ENCODE measurements at places on chromosomes 7 and 10.

GRCh38 chr10:16987976-16988610 lies 141.5 kb downstream of the CUBN start:
- DNase-seq = no peak

DNA sequence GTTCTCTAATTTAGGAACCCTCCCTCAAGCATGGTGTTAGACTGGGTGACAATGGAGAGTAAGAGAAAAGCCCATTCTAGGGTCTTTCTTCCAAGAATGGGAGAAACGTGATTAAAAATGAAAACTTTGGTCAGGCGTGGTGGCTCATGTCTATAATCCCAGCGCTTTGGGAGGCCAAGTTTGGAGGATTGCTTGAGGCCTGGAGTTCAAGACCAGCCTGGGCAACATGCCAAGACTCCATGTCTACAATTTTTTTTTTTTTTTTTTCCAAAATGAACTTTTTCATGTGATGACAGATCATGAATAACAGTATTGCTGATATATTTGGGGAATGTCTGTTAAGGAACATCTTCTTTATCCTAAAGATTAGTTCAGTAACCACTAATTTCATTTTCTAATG lies 194.6 kb downstream of the MLLT10 start:
- DNase-seq = no peak

DNA sequence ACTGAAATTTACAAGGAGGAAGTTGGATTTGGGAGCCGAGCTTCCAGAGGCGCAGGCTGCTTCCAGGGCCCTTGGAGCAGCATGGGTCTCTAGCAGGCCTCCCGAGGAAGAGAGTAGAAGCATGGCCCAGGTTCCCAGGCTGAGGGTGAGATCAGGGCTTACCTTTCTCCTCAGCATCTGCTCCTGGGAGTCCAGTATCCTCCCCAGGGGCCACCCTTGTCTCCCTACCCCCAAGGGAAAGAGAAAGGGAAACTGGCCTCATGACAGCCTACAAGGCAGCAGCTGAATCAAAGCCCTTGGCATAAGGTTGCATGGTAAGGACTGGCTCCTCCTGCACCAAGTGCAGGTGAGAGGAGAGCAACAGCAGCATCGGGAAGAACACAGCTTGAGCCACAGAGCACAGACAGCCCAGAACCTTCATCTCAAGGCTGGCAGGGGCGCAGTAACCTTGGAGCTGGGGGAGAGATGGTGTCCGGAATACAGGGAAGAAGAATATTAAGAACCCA lies 114.5 kb downstream of the MARCHF5 start:
- no peak for DNase-seq

DNA sequence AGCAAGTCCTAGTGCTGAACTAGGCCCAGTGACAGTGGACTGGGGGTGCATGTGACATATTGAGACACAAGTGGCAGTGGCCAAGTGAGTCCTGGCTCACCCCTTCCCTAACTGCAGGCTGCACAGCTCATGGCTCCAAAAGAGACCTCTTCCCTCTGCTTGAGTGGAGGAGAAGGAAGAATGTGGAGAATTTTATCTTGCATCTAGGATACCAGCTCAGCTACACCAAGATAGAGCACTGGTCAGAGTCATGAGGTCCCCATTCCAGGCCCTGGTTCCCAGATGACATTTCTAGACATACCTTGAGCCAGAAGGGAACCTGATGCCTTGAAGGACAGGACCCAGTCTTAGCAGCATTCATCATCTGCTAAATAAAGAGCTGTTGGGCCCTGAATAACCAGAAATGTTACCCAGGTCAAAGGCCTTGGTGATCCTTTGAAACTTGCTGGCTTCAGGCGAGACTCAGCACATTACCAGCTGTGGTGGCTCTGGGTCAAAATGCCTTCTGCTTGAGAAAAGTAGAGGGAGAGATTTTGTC lies 114.5 kb downstream of the CDC14C start:
- DNase-seq = no peak

DNA sequence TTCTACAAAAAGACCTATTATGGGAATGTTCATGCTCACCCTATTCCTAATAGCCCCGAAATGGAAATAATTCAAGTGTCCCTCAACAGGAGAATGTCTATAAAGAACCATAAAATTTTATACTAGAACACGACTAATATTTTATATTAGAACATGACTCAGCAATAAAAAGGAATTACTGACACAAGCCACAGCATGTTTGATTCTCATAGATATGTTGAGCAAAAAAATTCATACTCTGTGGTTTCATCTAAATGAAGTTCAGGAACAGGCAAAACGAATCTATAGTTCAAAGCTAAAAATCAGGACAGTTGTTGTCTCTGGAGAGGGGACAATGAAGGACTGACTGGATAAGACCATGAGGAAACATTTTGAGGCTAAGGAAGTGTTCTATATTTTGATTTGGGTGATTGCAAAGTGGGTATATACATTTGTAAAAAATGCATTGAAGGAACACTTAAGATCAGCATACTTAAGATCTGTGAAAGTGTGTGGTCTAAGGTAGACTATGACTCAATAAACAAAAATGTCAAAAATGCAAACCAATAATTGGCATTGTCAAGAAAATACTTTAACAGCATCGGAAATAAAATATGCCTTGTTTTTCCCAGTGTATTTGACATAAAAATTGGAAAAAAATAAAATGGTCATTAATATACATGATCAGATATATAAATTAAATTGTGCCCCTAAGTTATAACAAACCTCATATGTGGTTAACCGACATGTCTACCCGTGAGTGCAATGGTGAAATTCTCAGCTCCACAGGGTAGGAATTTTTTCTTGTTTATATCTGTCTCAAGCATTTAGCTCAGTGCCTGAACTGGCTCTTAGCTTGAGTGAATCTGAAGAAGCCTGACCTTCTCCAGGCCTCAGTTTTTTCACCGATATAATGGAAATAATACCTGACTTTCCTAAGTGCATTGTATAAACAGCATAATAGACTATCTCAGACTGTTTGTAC lies 124.9 kb upstream of the CTTNBP2 start:
- no peak for DNase-seq

GRCh38 chr10:112875476-112876267 lies 74.4 kb upstream of the TCF7L2 start:
- no peak for DNase-seq

GRCh38 chr7:127375631-127376030 lies 16.9 kb downstream of the ZNF800 start:
- no peak for DNase-seq

- no peak for DNase-seq
Measured at GRCh38 chr7:84258628-84259027, 64.0 kb upstream of the SEMA3A start.

DNA sequence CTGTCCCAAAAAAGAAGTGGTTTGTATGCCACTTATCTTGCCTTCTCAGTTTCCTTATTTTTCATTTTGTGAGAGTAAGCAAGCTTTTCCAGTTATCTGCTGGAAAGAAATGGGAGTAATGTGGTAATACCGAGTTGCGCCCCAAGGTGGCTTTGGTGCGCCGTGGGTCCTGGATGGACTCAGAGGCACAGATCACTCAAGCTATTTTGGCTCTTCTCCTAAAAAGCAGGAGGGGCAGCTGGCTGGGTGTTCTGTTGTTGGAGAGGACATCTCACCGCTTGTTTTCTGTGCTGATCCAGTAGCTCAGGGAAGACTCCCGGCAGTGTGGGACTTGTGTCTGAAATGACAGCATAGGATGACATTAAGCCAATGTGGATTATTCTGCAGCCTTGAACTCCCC lies 16.4 kb downstream of the PRKRIP1 start:
- peak; percentile 62 for DNase-seq

GRCh38 chr10:70784016-70784415 lies 1.2 kb downstream of the TBATA start:
- DNase-seq = no peak

- DNase-seq = peak; percentile 81
Measured at GRCh38 chr7:957418-958220, 3.1 kb upstream of the ADAP1 start.

GRCh38 chr7:778271-778967 lies 51.3 kb upstream of the PRKAR1B start:
- DNase-seq = no peak

DNA sequence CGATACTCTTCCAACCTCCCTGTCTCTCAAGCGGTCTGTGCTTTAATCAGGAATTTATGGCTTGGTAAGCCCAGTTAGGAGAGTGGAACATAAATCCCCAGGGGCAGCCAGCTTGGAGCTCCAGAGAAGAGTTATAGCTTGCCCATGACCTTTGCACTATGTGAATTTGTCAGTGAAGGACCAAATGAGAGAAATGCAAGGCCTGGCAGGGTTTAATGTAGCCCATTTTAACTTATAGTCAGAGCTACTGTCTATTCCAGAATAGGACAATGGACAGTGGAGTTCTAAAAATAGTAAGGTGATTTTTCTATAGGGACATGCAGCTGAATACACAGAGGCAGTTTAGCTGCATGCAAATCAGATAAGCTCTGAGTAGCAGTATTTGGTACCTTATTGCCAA lies 142.6 kb upstream of the CAV2 start:
- no peak for DNase-seq

DNA sequence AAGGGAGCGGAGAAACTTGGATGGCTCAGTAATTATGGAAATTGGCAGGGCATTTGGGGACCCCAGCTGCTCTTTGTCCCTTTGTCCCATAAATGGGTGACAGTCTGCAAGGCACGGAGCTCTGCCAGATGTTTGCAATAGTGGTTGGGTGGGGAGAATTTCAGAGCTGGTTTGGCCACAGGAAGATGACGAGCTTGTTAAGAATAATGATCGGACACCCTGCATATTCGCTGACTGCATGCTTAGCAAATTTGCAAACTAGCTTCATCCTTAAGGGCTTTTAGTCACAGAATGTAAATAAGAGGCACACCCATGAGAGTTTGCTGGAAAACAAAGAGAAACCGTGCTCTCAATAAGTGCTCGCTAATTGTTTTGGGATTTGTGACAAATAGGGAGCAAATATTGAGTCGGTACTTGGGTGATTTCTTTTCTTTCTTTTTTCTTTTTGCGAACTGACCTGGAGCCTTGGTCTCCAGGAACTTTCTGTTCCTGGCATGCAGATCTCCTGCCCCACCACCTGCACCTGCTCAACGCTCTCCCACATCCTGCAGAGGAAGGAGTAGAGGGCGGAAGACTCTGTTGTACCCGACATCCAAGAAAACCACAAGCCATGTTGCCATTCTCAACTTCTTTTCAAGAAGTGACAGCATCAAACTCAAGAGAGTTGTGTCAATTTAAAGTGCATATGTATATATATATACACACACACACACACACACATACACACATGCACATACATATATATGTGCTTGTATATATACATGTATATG lies 238.9 kb downstream of the CAMK1D start:
- no peak for DNase-seq

GRCh38 chr7:123724817-123725253 lies 24.0 kb downstream of the WASL start:
- no peak for DNase-seq

- DNase-seq = no peak
Measured at GRCh38 chr7:81114633-81115032, 195.8 kb upstream of the SEMA3C start.

- DNase-seq = no peak
Measured at GRCh38 chr7:87513735-87514335, 38.4 kb upstream of the ABCB4 start.

DNA sequence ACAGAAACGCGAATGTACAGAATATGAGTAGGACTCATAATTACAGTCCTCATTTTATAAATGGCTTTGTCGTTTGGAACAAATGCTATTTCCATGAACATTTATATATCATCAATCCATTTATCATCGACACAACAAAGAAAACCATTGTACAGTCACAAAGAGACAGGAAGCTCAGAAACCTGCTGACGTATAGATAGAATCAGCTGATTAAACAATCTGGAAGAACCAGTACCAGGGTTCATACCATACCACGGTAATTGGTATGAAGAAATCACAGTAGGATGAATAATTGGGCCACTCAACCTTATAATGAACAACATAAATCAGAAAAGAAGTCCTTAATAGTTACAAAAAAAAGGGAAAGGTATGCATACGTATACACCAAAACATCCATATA lies 295.0 kb downstream of the PARD3 start:
- no peak for DNase-seq

GRCh38 chr10:66714741-66715140 lies 211.1 kb upstream of the LRRTM3 start:
- no peak for DNase-seq

DNA sequence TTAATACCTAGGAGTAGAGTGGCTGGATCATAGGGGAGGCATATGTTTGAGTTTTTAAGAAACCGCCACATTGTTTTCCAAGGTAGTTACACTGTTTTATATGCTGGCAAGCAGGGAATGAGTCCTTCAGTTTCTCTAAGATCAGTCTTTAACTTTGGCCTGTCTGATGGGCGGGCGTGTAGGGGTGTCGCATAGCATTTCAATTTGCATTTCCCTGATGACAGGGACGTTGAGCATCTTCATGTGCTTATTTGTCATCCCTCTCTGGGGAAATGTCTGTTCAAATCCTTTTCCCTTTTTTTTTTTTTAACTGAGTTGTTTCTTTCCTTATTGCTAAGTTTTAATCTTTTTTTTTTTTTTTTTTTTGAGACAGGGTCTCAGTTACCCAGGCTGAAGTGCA lies 9.8 kb downstream of the MTG1 start:
- no peak for DNase-seq

DNA sequence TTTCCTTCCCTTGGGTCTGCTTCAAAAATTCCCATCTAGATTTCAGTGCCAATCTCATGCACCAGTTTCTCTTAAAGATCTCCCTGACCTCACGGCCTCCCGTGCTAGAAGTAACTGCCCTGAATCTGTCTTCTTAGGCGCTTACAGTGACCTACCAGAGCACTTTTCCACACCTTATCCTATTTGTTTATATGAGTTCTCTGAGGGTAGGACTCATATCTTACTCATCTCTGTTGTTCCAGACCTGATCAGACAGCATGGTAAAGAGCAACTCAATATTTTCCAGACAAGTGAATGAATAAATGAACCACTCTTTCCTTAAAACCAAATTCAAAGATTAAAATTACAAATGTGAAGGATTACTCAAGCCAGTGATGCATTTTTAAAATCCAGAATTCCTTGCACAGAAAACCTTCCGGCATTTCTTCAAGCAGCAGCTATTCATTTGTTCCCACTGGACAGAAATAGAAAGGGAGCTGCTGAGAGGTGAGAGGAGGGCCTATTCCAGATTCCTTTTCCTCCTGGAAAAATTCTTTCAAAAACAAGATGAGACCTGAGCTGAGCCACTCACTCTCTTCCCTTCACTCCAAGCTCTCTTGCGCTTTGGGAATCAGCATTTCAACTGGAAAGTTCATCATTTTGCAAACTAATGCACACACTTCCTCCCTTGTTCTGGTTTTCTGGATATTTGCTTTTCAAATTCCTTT lies 94.6 kb downstream of the ELMO1 start:
- DNase-seq = no peak

GRCh38 chr10:82267014-82267413 lies 392.0 kb downstream of the NRG3 start:
- no peak for DNase-seq

DNA sequence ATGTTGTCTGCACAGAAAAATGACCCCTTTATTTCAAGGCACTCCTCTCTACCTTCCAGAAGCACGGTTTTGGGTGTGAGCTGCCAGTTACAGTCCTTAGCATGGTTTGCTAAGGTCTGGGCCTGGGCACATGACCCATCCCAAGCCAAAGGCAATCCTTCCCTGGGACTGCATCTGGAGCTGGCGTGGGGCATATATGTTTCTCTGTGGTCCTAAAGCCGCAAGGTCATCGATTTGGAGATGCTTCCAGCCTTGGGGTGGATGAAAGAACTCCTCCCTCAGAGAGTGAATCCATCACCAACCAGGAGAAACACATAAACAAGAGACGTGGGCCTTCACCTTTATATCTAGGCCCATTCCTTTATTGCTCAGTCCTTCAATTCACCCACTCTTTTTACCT lies 50.1 kb upstream of the IGFBP3 start:
- DNase-seq = no peak
